ENCODE measurements at places on chromosomes 1 and 21.

- DNase-seq: no peak
Observed at GRCh38 chr1:223298701-223299100, 65.3 kb downstream of the SUSD4 start.

- no peak for DNase-seq
Observed at GRCh38 chr21:29630441-29630840, 309.4 kb downstream of the GRIK1 start.

- DNase-seq: peak; percentile 21
Observed at GRCh38 chr1:65230731-65231481, 78.4 kb upstream of the DNAJC6 start.

DNA sequence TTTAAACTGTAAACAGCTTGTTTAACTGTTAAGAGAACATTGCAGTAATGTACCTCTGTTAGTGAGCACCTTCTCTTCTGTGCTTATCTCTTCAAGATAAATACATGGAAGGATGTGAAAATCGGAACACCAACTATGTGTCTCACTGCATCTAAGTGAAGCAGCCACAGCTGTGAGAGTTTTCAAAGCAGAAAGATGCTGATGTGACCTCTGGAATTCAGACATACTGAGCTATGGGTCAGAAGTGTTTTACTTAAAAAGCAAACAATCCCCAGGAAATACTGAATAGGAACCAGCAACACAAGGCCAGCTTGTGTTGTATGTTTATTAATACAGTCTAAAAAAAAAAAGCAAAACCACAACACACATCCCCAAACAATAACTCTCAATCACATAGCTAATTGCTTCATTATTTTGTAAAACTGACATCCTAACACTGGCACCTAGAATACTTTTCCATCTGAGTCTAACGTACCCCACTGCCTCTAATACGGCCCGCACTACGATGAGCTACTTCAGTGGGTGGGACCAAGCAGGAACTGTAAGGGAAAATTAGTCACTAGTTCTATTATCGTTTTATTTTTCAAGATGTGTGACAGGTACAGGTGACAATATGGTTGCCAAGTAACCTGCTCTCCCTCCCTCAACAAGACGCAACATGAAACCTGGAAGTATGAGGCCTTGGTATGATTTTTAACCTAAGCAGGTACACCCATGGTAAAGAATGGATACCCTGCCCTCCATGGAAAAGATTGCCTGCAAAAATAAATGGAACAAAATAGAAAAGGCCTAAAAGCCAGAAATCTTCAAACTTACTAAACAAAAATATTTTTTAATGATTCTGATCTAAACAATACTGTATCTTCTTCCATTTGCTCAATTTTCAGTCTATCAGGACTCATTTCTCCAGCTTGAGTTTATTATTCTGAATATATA is 13.9 kb downstream of the ERRFI1 start:
- no peak for DNase-seq

- no peak for DNase-seq
Observed at GRCh38 chr1:240351690-240352089, 260.0 kb downstream of the FMN2 start.

GRCh38 chr21:35984654-35985361 is 75.5 kb downstream of the SETD4 start:
- DNase-seq: no peak

DNA sequence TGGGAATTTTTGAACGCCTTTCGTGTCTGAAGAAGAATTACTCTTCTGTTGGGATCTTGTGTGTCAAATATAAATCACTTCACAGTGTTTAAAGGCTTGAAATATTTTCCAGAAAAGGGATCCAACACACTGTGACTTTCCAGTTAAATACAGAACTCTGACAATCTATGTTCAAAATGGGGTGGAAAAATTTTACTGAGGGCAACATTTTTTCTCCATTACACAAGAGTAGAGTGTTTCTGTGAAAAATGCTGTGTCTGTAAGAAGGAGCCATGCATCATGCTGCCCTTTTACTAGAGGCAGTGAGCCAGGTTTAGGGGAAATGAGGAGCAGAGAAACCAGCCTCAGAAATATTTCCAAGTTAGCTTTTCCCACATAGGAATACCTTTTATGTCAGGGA is 86.5 kb downstream of the VPS13D start:
- no peak for DNase-seq

DNA sequence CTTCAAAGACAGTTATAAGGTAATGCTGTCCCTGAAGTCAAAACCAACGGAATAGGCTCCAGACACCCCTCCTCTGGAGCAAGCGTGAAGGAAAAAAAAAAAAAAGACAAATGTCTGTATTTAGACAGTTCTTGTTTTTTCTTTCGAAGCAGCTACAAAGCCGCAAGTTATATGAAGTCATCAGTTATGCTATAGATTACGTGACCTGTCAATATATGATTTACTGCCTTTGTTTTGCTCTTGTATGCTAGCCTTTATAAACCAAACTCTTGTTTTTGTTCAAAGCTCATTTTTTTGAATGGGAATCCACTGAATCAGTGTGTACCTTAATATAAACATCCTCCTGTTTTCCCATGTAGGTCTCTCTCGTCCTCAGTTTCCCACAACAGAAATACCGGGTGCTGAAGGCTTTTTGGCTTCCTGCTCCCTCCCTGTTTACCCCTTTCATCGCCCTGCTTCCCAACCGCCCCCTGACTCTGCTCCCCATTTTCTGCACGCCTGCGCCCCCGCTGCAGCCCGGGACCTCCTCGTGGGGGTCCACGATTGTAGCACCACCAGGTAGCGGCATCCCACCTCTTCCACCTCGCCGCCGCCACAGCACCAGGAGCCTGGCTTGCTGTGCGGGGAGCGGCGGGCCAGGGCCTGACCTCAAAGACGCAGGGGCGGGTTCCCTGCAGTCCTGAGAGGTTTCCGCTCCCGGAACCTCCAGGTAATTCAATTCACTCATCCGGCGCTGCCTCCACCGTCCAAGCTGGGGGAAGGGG is 5.2 kb upstream of the ZNF678 start:
- no peak for DNase-seq

GRCh38 chr1:78650114-78650660 is 556 bp downstream of the IFI44 start:
- DNase-seq: no peak

DNA sequence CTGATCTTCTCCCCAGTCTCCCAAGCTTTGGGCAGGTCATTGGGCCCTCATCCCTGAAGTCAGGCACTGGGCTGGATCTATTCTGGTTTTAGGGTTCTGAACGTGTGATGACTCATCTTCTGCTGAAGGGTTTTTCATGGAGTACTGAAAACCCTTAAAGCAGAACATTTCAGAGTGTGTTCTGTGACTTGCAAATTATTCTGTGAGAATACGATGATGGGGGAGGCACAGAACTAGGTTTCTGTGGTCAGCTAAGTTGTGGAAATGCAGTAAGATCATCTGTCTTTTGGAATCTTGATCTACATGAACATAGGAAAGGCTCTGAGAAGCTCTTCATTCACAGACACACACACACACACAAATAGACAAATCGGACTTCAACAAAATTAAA is 46.2 kb downstream of the NAV1 start:
- no peak for DNase-seq

GRCh38 chr1:228867108-228867950 is 132.1 kb downstream of the RHOU start:
- no peak for DNase-seq

DNA sequence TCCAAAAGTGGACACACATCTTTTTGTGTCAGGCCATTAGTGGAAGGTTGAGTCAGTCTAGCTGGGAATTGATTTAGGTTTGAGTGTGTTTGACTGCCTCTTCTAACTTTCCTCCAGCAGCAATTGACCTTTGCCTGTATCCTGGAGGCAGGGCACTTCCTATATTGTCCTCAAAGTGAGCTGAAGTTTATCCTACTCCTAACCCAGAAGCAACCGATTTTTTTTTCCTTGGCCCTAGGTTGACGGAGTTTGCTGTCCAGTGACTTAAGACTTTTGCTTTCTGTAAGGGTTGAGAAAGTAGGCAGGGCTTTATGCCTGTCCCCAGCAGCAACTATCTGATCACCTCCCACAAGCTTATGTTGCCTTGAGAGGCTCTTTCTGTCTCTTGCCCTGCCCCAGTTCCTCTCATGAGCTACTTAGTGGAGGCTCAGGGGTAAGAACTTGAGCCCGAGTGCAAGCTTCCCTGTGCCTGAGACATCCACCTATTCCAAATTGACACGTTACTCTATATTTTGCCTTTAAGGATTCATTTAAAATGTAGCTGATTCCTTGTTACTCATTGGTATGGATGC is 30.9 kb downstream of the SLC35F3 start:
- DNase-seq: no peak

- DNase-seq: no peak
Observed at GRCh38 chr21:33028773-33029384, 3.1 kb downstream of the OLIG2 start.

- DNase-seq: no peak
Observed at GRCh38 chr1:11990303-11991032, 10.2 kb downstream of the MFN2 start.

- DNase-seq: no peak
Observed at GRCh38 chr1:97907886-97908285, 12.9 kb downstream of the DPYD start.

DNA sequence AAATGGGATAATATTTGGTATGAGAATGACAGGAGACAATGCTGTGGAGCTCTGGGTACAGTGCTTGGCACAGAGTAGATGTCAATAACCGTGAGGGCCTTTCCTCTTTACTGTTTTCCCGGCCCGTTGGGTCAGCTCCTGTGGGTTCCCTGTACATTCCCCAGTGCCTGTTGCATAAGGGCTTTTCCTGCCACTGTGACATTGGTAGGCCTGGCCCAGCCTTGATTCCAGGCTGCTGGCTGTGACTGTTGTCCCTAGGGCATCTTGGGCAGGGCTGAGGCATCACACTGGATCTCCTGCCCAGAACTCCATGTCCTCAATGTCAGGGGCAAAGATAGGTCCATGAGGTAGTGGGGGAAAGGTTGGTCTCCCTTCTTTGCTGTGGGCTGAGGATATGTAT is 25.8 kb upstream of the MYCL start:
- no peak for DNase-seq

DNA sequence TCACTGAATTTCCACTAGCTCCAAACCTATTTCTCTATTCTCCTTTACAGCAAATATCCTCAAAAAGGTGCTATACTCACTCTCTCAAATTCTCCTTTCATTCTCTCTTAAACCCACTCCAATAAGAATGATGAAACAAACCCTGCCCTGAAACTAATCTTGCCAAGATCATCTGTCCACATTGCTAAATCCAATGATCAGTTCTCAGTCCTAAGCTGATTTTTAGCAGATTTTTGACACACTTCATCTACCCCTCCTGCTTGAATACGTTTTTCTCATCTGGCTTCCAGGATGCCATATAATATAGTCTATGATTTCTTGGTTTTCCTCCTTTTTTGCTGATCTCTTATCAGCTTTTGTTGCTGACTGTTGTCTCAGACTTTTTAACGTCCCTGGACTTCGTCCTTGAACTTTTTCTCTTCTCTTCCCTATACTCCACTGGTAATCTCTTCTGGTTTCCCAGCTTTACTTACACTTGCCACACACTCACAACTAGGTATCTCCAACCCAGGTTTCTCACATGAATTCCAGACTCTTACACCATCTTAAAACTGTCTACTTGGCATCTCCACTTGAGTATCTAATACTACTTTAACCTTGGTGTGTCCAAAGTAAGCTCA is 35.3 kb downstream of the RERE start:
- DNase-seq: no peak

- DNase-seq: no peak
Observed at GRCh38 chr21:35424122-35424521, 375.0 kb upstream of the RUNX1 start.

DNA sequence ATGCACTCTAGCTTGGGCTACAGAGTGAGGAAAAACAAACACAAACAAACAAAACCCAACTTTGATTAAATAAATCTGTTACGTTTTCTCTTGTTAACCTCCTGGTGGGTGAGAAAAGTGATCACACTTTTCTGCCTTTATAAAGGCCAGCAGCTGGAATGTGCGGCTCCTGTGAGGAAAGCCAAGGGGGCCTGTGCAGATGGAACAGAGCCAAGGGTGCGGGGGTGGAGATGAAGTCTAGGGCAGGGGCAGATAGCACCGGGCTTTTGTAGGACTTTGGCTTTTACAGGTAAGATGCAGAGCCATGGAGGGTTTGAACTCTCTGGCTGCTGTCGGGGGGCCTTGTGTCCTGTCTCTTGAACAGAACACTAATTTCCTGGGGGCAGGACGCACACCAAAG is 40.7 kb upstream of the GPR37L1 start:
- no peak for DNase-seq

DNA sequence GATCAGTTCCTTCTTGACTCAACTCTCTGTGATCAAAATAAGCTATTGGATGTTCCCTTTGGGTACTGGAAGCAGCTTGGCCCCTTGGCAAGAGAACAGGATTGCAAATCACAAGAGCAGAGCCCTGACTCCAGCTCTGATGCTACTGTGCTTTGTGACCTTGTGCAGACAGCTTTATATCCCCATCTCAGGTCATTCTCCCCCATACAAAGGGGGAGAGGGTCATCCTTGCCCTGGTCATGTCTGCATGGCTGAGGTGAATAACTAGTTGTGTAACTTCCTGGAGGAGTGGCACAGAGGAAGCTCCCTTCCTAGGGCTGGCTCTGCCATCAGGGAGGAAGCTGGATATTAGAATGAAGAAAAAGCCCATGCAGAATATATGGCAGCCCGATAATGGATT is 142.9 kb downstream of the DHRS3 start:
- DNase-seq: no peak

DNA sequence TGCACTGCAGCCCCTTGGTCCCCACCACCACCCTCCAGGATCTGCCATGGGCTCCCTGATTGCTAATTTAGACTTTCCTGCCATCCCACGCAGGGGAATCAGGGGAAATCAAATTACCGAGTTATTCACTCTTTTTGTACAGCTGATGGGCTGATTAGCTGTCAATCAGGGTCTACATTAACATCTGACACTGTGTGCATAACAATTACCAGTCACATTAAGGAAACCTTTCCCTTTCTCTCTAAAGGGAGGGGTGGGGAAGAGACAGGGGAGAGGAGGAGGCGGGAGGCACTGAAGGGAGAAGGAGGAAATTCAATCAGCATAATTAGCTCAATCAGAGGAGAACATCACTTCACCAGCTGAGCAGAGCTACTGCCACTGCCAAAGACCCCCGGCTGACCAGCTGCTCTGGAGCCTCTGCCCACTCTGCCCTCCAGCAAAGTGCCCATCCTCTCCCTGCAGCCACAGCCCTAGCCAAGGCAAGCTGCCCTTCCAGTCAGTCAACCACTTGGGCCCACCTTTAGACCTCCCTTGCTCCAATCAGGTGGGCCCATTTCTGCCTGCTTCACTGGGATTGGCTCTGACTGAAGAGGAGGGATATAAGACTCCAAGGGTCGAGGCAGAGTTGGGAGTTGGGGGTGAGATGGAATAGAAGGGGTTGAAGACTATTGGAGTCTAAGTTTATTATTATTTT is 199.3 kb upstream of the ZC3H12A start:
- no peak for DNase-seq

DNA sequence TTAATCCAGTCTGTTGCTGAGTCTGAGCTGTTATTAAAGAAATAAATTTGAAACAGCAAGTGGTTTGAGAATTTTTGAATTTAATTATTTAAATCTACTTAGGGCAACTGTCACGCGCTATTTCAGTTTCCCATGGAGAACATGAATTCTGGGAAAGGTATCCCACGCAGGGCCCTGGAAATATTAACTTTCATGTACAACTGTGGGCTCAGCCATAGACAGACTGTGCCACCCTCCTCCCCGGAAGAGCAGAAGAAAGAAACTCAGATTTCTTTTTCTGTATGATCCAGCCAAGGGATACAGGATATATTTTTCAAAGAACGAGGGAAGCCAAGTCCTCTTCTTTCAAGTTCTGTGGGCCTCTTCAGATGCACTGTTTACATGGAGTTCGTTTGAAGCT is 172.6 kb upstream of the LMO4 start:
- DNase-seq: no peak

- no peak for DNase-seq
Observed at GRCh38 chr1:91406773-91407389, 2.2 kb upstream of the HFM1 start.
